Naive thymus-derived CD4-positive, alpha-beta T cell (primary cell): ENCODE measurements at places on chromosomes 4 and X. TPM values are rescaled to one million over a fixed set of nuclear protein-coding genes. Genes with fewer than 3 reads are reported as not detected.

The GAB3 gene
- total RNA-seq = 28.5 TPM

The NKX6-1 gene
- total RNA-seq = not detected in 2 replicates

The ANKRD50 gene
- total RNA-seq = 0.08 and 0.15 TPM in 2 replicates

The C4orf36 gene
- not detected for total RNA-seq

The SOX3 gene
- not detected in 2 replicates for total RNA-seq

The LDB2 gene
- total RNA-seq = not detected

The PABPC4L gene
- not detected for total RNA-seq
